ENCODE measurements at places on chromosomes 16 and 17.

GRCh38 chr16:85458968-85459367 lies 154.2 kb upstream of the GSE1 start:
- DNase-seq, result no peak

- DNase-seq, result no peak
These were observed 172.0 kb downstream of the AXIN2 start for GRCh38 chr17:65389426-65389825.

DNA sequence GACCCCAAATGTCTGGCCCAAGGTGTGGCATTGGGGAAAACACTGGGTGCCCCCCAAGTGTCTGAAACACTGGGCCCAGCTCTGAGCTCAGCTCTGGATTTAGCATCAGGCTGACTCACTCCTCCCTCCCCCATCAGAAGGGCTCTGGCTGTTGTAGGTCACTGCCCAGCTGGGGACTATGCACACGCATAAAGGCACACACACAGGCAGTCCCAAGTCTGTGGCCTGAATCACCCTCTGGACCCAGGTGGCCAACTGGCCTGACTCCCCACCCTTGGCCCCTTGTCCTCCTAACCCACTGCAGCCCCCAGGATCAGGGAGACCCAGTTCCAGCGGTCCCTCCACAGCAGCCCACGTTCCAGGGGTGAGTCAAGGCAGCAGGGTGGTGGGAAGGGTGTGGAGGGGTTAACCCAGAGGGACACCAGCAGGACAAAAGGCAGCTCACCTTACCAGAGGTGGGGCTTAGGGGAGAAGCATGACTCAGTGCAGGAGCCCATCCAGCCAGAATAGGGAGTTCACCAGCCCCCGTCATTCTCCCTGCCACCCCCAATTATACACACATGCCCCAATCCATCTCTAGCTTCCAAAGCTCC lies 47.0 kb downstream of the MYO18A start:
- no peak for DNase-seq

GRCh38 chr17:29571883-29572681 lies 3.6 kb downstream of the TP53I13 start:
- no peak for DNase-seq

DNA sequence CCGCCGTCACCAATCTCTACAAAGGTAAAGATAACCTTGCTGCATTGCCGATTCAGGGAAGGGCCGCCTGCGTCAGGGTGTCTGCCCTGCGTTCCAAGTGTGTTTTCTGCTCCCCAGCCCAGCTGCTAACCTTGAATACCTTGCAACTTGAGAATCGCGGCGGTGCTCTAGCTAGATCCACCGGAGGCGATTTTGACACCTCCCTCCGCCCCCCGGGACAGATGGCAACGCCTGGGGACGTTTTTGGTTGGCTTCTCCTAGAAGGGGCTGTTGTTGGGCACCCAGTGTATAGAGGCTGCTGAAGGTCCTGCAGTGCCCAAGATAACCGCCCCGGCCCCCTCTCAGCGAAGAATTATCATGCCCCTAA lies 1.5 kb downstream of the HAPSTR1 start:
- DNase-seq, result peak; percentile 9

DNA sequence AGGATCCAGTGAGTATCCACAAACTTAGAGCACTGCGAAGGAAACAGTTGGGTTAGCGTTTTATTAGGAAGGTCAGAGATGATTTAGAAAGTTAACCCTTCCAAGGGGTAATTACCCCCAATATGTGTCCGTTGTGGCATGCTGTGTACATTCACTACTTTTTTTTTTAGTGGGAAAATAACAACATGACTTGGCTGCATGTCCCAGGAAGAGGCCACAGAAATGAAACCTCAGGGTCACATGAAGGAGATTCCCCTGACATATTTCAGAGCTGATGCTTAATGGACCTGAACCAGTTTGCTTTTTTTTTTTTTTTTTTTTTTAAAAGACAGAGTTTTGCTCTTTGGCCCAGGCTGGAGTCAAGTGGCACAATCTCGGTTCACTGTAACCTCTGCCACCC lies 167.5 kb downstream of the PRKCA start:
- DNase-seq, result no peak

- no peak for DNase-seq
These were observed 49.7 kb downstream of the ARHGAP44 start for GRCh38 chr17:12839042-12839441.

- DNase-seq, result no peak
These were observed 19.3 kb downstream of the CD2BP2 start for GRCh38 chr16:30335598-30336474.

- no peak for DNase-seq
These were observed 5.6 kb downstream of the SH2B1 start for GRCh38 chr16:28869201-28869600.

DNA sequence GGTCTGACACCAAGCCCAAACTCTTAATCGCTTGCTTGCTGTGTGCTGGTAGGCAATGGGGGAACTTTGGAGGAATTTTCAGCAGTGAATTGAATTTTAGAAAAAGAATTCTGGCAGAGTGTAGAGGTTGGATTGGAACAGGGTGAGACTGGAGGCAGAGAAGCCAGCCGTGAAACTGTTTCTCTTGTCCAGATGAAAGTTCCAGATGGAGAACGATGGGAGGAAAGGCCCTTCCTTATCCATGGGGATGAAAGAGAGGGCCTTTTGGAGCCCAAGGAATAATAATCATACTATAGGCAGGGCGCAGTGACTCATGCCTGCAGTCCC lies 26.0 kb downstream of the NEUROD2 start:
- DNase-seq, result no peak

DNA sequence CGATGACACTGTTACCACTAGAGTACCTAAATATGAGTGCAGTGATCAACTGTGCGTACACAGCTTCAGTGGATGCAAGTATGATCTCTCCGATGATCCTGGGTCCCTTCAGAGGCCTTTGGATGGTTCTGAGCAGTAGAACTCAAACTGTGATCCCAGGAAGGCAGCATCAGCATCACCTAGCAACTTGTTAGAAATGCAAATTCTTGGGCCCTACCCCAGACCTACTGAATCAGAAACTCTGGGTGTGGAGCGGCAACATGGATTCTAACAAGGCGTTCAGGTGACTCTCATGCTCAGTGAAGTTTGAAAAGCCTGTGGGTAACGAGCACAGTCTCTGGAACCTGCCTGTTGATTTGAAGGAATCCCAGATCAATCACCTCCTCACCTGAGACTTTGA lies 25.4 kb downstream of the TOX3 start:
- no peak for DNase-seq

DNA sequence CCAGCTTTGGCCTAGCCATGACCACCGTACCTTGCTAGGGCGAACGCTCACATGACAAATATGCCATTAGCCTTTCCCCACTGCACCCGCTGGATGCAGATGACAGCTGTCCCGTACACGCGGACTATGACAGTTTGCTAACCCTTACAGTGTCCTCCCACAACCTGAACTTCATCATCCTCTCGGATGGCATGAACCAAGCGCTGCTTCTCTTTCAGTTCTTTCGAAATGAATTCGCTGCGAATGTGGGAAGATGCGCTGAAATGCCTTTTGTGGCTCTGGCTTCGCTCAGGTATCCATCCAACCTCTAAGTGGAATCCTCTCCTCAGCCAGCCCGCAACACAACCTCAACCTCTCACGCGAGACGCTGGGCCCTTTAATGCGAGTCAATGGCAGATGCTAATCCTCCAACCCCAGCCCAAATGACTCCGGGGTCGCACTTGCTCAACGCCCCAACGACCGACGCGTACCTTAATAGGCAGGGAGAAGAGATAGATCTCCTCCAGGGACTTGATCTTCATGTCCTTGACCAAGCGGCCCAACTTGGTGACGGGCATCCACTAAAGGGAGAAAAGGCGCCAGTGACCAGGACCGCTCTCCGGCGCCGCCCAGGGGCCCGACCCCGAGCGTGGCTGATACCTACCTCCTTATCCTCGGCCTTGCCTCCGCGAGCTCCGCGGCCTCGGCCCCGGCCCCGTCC lies 670 bp downstream of the RPS2 start:
- no peak for DNase-seq

- no peak for DNase-seq
These were observed 5.2 kb downstream of the MYH3 start for GRCh38 chr17:10651927-10652326.
